ENCODE measurements at places on chromosomes 5 and 9.

DNA sequence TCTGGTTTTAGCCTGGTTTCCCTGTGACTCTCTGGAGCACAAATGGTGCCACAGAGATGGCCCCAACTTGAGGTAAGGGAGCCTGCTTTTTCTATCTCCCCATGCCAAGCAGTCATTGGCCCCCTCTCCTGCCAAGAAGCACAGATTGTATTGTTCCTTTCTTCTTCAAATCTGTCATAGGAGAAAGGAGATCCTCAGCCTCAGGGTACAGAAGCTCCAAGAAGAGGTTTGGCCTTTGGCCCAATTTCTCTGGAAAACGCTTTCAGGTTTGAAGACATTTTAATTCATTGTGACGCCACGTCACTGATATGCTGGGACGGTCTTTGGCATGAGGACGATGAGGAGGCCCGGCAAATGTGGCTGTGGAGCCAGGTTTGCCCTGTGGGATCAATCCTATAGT is 29.2 kb upstream of the PANK3 start:
- no peak for DNase-seq

- no peak for DNase-seq
These were observed 1.2 kb downstream of the TPPP start for GRCh38 chr5:691817-692528.

DNA sequence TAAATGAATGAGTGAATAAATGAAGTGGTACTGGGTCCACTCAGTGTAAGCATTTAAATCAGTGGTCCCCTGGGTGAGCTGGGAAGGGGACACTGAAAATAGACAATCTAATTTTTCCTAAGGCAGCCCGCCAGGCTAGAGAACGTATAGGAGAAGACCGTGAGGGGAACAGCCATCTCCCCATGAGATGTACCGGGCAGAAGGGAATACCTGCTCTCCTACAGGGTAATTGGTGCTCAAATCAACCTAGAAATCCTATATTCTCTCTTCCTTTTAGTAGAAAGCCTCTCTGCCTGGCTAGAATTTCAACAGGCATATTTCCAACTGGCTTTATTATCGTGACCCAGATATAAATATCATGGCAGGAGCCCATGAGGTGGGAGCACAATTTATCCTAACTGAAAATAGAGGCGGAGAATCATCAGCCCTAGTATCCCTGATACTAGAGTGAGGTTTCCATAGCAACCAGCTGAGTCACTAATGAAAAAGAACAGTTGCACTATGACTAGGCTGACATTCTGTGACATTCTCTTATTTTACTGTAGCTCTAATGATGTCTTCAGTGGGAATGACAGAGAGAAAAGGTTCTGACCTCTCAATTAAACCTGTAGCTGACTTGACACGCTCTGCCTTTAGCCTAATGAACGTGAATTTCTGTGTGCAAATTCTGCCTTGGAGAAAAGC is 96.5 kb upstream of the CAST start:
- DNase-seq: peak; percentile 13

GRCh38 chr9:114856942-114857315 is 51.1 kb upstream of the TNFSF15 start:
- no peak for DNase-seq

DNA sequence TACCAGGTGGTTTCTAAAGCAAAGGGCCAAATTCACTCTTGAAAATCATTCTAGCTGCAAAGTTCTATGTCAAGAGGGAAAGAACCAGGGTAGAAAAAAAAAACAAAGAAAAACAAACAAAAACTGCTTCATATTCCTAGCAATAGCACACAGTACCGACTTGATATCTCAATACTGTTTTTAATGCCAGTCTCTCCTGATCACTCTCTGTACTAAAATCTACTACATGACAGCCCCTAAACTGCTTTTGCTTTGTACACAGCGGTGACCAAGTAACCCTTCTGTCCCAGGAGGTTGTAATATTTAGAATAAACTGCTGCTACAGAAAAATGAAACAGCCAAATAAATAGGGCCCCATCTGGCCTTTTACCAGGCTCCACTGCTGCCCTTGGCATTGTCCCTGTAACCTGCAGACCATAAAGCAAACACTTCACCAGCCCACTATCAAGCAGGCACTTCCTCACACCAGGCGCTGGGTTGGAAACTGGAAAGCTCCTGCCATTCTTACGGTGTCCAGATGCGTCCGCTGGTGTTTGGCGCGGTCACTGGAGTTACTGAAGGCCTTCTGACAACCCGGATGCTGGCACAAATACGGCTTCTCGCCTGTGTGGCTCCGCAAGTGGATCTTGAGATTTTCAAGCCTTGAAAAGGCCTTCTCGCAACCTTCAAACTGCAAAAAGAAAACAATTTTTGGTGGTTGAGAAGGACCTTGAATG is 363.2 kb downstream of the GLIS3 start:
- DNase-seq: no peak

- no peak for DNase-seq
These were observed 21.7 kb upstream of the SPINK7 start for GRCh38 chr5:148290271-148291195.

DNA sequence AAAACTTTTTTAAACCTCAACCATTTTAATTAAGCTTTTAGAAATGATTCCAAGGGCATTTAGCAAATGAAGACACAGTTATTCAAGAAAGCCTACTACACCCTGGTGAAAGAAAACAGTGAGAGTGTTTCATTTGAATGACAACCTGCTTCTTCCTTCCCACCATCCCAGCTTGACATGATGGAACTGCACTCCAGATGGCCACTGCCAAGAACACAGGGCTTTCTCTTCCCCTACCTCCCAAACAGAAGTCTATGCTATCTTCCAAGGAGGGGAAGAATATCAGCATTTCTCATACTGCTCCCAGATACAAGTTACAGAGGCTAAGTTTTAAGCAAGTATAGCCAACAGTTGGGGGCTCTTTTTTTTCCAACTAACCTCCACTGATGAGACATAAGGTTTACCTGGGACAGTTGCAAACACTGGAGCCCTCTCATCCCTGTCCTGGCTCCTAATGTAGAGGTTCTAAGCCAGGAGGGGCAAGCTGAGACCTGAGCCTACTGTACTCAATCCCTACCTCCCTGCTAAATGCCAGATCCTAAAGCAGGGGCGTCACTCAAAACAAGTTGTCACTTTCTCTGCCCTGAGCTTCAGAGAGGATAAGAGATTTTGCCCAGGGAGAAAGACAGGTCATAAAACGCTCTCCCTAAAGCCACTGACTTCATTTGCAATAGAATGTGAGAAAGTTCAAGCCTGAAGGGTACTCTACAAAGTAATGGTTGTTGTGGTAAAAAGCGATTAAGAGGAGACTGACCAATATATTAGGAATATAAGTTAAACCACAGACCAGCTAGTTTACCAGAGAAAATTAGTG is 88.5 kb upstream of the SLC27A6 start:
- DNase-seq: no peak

GRCh38 chr5:127567026-127567768 is 49.8 kb downstream of the PRRC1 start:
- no peak for DNase-seq

- DNase-seq: no peak
These were observed 12.7 kb downstream of the ABLIM3 start for GRCh38 chr5:149153751-149154610.

DNA sequence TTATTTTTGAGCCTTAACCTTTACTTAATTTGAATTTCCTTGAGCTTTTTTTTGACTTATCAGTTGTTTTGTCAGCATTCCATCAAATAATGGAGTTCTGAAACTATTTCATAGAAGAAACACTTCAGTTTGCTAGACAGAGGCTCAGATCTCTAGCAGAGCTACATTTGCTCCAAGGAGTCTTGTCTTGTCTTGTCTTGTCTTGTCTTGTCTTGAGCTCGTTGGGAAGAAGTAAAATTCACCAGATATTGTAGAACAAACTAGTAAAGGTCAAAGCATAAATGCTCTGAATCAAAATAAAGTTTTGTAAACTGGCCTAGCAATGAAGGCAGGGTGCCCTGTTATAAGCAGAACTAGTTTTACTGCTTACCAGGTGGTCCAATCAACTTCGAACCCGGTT is 33.5 kb downstream of the RAB24 start:
- DNase-seq: no peak

DNA sequence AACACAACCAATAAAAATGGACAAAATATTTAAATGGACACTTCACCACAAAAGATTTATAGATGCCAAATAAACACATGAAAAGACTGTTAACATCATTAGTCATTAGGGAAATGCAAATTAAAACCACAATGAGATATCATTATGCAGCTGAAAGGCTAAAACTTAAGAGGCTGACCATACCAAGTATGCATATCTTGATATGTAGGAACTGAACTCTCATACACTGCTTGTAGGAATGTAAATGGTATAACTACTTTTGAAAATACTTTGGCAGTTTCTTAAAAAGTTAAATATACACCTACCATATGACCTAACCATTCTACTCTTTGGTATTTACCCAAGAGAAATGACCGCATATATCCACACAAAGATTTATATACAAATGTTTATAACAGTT is 13.6 kb upstream of the ADAMTS12 start:
- no peak for DNase-seq

DNA sequence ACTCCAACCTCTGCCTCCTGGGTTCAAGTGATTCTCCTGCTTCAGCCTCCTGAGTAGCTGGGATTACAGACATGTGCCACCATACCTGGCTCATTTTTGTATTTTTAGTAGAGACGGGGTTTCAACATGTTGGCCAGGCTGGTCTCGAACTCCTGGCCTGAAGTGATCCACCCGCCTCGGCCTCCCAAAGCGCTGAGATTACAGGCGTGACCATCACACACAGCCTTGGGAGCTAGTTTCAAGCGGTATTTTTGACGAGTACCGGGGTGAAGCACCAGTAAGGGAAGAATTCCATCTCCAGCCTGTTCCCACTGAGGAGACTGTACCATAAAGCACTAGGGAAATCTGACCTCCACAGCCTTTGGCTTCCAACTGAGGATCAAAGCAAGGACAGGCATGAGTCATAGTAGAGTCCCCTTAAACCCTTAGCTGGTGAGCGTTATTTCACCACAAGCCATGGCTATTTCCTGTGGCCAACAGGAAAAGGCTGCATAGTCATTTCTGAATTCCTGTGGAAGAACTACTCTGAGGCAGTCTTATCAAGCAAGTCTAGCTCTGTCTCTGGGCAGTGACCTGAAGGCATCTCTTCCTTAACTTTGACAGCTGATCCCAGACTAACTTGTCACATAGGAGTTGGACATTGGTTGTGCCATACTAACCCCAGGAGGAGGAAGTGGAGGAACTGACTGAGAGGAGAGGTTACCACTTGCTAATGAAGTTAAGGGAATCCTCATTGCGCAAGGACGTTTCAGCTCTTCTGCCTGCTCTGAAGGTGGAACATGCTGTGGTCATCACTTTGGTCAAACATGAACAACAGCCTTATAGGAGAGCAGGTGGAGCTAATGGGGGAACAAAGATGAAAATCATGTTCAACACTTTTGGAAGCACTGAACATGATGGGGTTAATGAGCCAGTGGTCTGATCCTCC is 85.8 kb upstream of the DMRT1 start:
- peak; percentile 32 for DNase-seq

DNA sequence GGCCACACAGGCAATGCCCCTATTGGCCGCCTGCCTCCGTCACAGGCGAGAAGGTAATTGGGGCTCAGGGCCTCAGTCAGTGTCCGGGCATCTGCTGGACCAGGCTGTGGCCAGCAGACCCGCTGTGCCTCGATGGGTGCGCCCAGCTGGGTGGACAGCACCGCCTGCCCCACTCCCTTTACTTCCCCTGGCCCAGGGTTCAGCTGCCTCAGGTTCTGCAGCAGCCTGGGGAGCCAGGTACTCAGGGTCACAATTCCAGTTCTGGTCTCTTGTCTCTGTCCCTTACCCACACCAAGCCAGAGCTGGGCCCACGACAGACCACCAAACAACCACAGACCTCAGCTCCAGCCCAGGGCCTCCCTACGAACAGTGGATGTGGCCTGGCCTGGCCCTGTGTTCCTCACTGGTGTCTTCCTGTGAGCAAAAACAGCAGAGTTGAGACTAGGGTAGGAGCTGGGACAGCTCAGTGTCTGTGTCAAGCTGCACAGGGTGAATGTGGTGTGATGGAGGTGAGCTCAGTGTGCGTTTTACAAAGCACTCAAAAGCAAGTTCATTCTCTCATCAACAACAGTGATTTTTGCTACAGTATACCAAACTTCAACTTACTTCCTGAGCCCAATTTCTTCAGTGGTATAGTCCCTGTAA is 33.4 kb upstream of the SUSD3 start:
- DNase-seq: no peak

DNA sequence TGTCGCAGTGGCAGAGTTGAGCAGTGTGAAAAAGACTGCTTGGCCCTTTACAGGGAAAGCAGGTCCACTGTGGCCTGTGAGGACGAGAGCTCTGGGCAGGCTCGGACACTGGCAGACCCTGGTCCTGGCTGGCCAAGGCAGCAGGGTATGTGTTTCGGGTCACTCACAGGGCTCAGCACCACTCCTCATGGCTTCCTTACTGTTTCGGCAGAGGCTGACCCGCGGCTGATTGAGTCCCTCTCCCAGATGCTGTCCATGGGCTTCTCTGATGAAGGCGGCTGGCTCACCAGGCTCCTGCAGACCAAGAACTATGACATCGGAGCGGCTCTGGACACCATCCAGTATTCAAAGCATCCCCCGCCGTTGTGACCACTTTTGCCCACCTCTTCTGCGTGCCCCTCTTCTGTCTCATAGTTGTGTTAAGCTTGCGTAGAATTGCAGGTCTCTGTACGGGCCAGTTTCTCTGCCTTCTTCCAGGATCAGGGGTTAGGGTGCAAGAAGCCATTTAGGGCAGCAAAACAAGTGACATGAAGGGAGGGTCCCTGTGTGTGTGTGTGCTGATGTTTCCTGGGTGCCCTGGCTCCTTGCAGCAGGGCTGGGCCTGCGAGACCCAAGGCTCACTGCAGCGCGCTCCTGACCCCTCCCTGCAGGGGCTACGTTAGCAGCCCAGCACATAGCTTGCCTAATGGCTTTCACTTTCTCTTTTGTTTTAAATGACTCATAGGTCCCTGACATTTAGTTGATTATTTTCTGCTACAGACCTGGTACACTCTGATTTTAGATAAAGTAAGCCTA is 15.7 kb downstream of the SQSTM1 start:
- no peak for DNase-seq

- no peak for DNase-seq
These were observed 378 bp downstream of the GPR151 start for GRCh38 chr5:146515473-146516150.

- DNase-seq: no peak
These were observed 278.1 kb downstream of the GADD45G start for GRCh38 chr9:89882930-89883361.

DNA sequence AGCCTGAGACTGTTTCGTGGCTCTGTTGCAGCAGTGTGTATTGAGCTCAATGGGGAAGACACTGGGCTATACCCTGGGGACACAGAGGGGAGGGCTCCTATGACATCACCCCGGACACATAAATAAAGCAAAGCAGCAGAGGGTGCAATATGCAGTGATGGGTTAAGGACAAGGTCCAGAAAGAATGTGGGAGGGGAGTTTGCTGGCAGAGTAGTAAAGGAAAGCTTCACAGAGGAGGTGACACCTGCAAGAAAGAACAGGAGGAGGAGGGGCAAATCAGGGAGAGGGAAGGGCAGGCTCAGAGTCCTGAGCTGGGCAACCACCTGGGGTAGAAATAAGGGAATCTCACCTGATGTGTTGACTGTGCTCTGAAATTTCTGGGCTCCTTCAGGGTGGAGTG is 35.3 kb upstream of the CDKN2AIPNL start:
- peak; percentile 29 for DNase-seq

- DNase-seq: no peak
These were observed 879.8 kb upstream of the DMAC1 start for GRCh38 chr9:8679371-8679822.

- DNase-seq: no peak
These were observed 5.8 kb upstream of the SOWAHA start for GRCh38 chr5:132807163-132807838.
